ENCODE measurements at places on chromosomes 3 and 15. TPM values are rescaled to one million over a fixed set of nuclear protein-coding genes. Genes with fewer than 3 reads are reported as not detected.
A peak's percentile ranks its signal among the peaks of the same experiment; 100 is the strongest.

DNA sequence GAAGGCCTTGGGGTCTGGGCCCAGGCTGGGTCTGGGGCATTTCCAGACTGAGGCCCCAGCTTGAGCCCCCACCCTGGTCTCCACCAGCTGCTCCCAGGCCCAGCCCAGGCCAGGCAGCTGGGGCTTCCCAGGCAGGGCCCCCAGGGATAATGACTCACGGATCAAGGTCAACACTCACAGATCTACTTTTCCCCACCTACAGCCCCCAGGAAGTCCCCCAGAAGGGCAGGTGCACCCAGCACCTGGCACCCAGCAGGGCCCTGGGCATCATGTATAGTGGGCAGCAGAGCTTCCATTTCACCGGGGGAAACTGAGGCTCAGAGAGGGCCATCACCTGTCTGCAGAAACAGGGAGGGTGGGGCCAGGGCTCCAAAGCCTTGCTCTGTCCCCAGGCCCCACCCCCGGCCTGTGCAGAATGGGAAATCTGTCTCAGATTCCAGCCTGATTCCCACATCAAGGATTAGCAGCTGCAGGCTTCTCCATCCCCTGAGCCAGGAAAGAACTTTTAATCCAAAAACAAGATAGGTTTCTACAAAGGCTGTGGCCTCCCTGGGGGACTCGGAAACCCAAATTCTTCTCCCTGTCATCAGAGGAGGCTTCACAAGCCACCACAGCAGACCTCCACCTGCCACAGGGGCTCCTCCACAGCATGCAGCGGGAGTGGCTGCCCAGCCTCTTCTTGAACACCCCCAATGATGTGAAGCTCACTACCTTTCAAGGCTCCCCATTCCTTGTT lies 49.8 kb downstream of the IQSEC1 start:
- no peak for DNase-seq

GRCh38 chr15:48190932-48191573 lies 412 bp upstream of the CTXN2 start:
- DNase-seq: peak; percentile 56

The SMC4 gene
- polyA plus RNA-seq: 16.0 TPM

DNA sequence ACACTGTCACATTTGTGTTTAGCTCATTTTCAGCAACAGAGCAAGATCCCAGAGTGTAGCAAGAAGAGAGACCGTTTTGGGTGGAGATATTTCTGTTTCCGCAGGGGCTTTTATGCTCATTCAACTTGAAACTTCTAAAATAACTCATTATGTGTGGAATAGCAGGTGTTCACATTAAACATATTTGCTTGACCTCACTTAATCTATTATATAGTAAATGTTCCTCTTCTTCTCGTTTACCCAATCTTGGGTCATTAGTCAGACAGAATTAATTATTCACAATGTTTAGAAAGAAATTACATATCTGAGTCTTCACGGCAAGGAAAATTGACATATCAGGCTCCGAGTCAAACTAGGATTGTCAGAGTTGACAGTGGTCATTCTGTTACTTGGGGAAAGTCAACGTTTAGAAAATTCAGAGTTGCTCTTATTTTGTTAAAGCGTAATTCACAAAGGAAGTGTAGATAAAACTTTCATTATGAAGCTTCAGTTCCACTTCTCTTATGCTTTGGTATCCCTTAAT lies 222.9 kb downstream of the TPRG1 start:
- DNase-seq: no peak

- DNase-seq: no peak
These were observed 99.8 kb downstream of the NSUN3 start for GRCh38 chr3:94162700-94163099.

DNA sequence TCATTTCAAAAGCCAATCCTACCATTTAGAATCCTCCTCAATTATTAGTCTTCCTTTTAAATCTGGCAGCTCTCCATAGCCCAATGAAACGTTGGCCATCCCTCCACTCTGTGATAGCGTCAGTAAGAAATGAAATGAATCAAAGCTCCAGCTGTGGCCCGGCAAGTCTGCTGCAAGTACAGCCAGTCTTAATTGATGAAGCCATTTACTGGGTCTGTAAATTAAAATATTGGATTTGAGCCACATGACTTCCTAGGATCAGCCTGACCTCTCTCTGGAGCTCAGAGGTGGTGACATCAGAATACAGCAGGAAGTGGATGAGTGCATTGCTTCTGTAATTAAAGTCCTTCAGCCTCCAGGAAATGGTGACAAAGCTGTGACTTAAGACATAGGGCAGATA lies 347.0 kb upstream of the LMCD1 start:
- DNase-seq: peak; percentile 28

The GNAT1 gene
- 0.59 TPM for polyA plus RNA-seq

The SLC9C1 gene
- polyA plus RNA-seq: not detected

DNA sequence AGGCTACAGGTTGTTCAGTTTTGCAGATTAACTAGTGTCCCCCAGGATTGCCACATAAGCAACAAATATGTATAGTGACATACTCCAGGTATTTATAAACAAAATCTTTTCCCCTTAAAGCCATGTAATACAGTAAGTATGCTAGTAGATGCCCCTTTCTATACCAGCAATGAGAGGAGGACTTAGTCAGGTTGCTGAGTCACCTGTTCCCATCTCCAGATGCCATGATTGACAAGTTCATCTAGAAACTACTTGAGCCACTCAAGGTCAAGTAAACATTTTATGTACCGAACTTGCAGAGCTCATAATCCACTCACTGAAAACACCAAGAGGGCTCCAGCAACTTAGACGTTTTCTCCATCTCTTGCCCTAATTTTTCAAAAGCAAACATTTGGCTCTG lies 18.2 kb downstream of the SLC9A9 start:
- no peak for DNase-seq

- no peak for DNase-seq
These were observed 70.6 kb downstream of the AP4E1 start for GRCh38 chr15:50979041-50979440.

DNA sequence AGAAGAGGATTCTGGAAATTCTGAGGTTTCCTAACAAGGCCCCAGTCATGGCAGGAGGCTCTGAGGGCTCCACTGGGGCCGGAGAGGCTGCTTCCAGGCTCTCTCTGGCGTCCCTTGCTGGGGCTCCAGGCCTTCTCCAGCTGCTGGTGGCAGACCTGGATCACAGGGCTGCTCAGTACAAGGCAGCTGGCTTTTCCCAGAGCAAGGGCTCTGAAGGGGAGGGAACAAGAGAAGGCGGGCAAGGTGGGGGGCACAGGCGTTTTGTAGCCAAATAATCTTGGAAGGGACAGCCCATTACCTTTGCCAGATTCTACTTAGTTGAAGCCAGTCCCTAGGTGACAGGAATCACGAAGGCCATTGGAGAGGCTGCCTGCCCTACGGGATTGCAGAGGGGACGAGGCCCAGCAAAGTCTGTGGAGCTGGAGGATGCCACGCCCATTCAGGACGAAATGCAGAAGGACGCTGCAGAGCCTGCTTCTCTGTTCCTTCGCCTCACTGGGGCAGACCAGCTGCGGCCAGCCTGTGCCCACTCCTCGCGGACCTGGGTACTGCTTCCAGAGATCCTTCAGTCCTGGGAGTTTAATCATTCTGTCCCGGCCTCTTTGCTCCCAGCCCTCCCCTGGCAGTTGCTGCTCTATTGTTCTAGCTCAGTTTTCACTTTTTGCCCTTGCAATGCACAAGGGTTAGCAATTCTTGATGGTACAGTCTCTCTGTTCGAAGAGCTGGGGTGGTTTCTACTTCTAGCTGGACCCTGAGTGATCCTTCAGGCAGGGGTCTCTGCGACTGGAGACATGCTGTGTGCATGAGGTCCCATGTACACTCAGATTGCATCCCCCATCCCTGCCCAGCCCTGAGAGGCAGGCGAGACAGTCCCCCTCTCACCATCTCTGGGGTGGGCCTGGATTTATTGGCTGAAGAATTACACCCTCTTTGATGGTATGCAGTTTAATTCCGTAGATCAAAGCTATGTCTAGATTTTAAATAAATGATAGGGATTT lies 149.3 kb upstream of the MEF2A start:
- no peak for DNase-seq

The CASR gene
- not detected for polyA plus RNA-seq

The GABRB3 gene
- polyA plus RNA-seq: 61.1 TPM

The GRM7 gene
- 0.93 TPM for polyA plus RNA-seq

GRCh38 chr3:88076712-88077111 lies 17.7 kb downstream of the ZNF654 start:
- no peak for DNase-seq

The ITPKA gene
- polyA plus RNA-seq: 17.4 TPM

The ATP13A5 gene
- polyA plus RNA-seq: not detected

The ANKRD63 gene
- not detected for polyA plus RNA-seq

DNA sequence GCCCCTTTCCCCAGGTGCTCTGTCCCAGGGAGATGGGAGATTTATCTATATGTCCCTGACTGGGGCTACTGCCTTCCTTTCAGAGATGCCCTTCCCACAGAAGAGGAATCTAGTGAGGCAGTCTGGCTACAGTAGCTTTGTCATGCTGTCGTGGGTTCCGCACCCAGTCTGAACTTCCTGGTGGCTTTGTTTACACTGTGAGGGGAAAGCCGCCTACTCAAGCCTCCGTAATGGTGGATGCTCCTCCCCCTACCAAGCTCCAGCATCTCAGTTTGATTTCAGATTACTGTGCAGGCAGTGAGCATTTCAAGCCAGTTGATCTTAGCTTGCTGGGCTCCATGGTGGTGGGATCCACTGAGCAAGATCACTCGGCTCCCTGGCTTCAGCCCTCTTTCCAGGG lies 35.4 kb upstream of the SLC7A14 start:
- DNase-seq: no peak

DNA sequence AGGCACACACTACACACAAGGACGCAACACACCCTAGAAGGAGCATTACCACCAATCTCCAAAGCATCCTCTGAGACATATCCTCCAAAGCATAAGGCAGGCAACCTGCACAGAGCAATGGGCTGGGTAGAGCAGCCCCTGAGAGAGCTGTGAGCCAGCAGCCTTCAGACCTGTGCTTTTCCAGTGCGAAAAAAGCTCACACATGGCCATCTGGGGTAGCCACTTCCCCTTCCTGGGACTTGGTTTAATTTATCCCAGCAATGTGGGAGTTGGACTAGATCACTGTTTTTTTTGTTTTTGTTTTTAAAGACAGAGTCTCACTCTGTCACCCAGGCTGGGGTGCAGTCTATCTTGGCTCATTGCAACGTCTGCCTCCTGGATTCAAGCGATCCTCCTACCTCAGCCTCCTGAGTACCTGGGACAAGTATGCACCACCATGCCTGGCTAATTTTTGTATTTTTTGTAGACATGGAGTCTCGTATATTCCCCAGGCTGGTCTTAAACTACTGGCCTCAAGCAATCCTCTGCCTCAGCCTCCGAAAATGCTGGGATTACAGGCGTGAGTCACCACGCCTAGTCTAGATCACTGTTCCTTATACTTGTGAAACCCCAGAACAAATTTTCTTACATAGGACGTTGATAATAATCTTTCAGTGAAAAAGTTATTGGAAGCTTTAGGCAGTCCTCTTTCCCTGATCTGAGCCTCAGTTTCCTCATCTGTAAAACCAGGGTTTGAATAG lies 18.9 kb downstream of the PTPN23 start:
- no peak for DNase-seq

- peak; percentile 60 for DNase-seq
These were observed 529.0 kb downstream of the AGBL1 start for GRCh38 chr15:86608461-86609205.

The ABHD5 gene
- polyA plus RNA-seq: 28.1 TPM

- DNase-seq: no peak
These were observed 6.3 kb upstream of the TFG start for GRCh38 chr3:100702980-100703345.

- DNase-seq: peak; percentile 16
These were observed 15.8 kb downstream of the PLXNA1 start for GRCh38 chr3:126998728-126999127.

The CLDN18 gene
- polyA plus RNA-seq: not detected

GRCh38 chr3:113844622-113845222 lies 6.1 kb downstream of the GRAMD1C start:
- peak; percentile 79 for DNase-seq

The CCR8 gene
- not detected for polyA plus RNA-seq

Data from brain (organoid and tissue), 16 donors.